ENCODE measurements at places on chromosomes 5 and 9.

- no peak for DNase-seq
These were observed 27.9 kb downstream of the RFX3 start for GRCh38 chr9:3497857-3498256.

- no peak for DNase-seq
These were observed 53.5 kb downstream of the RGS3 start for GRCh38 chr9:113516840-113517577.

DNA sequence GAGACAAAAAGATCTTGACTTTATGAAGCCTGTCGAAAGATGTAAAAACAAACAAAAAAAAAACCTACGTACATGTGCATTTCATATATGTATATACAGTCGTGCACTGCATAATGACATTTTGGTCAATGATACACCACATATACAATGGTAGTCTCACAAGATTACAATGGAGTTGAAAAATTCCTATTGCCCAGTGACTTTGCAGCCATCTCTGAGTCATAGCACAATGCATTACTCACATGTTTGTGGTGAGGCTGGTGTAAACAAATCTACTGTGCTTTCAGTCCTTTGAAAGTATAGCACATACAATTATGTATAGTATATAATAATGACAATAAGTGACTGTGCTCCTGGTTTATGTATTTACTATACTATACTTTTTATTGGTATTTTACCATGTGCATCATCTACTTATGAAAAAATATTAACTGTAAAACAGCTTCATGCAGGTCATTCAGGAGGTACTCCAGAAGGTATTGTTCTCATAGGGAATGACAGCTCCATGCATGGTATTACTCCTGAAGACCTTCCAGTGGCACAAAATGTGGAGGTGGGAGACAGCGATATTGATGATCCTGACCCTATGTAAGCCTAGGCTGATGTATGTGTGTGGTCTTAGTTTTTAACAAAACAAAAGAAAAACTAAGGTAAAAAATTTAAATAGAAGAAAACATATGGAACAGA is 73.7 kb upstream of the FST start:
- no peak for DNase-seq

- no peak for DNase-seq
These were observed 21.9 kb downstream of the ZNF608 start for GRCh38 chr5:124724357-124725039.
